A549 (cell line): ENCODE measurements at places on chromosomes 5 and 9.

DNA sequence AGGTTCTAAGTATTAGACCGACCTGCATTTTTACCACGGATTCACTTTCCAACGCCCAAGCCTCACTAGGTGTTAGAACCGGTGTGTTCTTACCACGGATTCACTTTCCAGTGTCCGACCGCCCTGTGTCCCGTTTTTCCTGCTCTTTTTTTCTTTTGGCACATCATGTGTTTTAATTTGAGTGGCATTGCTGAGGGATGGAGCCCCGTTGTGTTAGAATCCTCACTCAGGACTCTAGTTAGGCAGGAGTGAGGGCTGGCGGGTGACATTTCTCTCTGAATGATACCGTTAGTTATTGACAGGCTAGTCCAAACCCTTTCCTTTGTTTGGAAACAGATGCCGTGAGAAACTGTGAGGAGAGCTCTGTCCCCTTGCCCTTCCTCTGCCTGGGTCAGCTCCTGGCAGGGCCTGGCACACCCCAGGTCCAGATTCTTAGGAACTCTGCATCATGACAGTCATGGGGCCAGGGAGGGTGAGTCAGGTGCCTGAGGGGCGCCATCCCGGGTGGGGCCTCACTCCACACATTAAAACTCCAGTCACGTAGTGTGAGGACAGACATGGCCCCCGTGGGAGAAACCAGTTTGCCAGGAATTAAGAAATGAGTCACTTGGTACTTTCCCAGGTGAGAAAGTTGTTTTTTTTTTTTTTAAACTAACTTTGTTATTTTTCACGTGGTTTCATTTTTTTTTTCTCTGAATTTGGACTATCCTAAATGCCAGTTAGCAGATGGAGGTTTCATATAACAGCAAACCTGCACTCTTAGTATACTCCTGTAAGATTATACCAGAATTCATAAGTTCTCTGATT lies 15.8 kb downstream of the EXOC3 start:
- peak; percentile 30 for DNase-seq

DNA sequence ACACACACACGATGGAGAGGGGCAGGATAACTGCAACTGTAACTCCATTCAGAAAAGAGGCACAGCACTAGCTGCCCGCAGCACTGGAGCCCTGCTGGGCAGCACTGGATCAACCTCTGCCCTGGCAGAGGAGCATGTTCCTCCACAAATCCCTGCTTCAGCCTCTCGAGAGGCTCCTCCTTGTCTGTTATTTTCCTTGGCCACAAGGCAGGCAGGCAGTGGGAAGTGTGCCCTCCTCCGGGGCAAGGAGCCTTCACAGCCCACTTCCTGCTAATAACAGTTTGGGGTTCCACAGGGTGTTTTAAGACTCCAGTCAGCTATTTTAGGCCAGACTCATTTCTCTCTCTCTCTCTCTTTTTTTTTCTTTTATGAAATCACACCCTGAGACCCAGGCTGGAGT lies 11.8 kb downstream of the FXN start:
- DNase-seq, result no peak

GRCh38 chr9:120936011-120936763 lies 9.6 kb upstream of the TRAF1 start:
- peak; percentile 89 for DNase-seq

DNA sequence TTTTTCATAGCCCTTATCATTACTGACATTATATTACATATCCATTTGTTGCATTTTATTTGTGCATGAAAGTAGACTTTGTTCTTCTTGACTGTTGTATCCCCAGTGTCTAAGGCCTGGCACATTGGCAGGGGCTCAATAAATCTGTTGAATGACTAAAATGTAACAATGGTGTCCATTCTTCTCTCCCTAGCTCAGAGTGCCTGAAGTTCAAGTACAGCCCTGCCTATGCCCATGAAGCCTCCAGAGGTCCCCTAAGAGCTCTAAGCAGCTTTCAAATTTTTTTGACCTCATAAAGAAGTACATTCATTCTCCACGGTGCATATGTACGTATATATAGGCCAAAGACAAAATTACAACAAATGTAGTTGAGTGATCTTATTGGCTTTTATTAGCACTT lies 4.2 kb upstream of the BSPRY start:
- DNase-seq, result no peak

DNA sequence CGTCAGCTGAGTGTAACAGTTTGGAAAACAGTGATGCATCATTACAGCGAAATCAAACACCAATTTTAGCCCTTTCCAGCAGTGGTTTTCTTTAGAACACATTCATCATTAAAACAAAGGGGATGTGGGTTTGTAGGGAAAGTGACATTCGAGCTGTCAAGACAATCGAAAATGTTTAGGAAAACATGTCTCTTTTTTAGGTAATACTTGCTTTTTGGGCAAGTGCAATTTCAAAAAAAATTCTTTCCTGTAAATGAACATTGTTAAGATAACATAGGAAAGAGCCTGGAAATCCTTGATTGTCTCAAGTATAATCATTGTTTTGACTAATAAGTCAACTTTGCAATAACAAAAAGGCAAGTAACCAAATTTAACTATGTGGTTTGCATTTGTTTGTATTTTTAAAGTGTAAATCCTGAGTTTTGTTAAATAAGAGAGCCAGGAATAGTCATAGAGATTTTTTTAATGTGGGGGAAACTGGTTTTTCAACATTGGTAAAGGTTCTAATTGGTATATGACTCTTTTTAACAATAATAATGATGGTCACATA lies 182.5 kb downstream of the TTLL11 start:
- DNase-seq, result no peak

- DNase-seq, result no peak
Measured at GRCh38 chr5:98700730-98701129, 72.7 kb upstream of the RGMB start.

DNA sequence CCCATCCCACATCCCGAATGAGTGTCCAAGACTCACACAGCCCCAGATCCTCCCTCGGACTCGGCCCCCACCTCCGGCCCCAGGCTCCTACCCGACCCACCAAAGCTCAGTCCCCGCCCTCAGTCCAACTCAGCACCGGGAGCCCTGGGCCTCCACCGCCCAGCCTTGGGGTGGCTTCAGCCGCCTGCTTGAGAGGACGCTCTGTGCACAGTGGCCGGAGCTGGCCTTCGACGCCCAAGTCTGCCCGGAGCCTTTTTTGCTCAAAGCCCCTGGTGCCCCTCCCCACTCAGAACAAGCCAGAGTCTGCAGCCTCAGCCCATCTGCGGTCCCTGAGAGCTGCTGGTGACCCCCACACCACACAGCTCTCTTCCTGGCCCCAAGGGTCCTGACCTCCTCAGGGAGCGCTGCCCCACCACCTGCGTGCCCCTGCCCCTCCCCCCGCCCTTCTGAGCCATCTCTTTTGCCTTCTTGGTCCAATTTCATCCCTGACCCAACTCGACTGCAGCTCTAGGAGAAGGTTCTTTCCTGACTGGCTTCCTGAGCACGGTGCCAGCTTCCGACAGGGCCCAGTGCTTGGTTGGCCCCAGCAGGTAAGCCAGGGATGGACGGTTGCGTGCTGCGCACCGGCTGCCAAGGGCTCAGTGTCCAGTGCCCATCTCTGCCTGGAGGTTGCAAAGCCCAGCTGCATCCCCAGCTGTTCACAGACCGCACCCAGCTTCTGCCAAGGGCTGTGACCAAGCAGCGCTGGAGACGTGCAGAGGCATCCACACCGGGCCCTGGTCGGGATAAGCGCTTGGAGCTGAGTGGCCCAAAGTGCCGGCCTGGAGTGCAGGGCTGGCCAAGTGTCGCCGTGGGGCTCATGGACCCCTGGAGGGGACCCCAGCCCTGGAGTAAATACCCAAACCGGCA lies 27.7 kb upstream of the NSMF start:
- no peak for DNase-seq

GRCh38 chr9:8863069-8863468 lies 1063.5 kb upstream of the DMAC1 start:
- no peak for DNase-seq

- DNase-seq, result no peak
Measured at GRCh38 chr9:34374905-34375552, 1.7 kb downstream of the MYORG start.

DNA sequence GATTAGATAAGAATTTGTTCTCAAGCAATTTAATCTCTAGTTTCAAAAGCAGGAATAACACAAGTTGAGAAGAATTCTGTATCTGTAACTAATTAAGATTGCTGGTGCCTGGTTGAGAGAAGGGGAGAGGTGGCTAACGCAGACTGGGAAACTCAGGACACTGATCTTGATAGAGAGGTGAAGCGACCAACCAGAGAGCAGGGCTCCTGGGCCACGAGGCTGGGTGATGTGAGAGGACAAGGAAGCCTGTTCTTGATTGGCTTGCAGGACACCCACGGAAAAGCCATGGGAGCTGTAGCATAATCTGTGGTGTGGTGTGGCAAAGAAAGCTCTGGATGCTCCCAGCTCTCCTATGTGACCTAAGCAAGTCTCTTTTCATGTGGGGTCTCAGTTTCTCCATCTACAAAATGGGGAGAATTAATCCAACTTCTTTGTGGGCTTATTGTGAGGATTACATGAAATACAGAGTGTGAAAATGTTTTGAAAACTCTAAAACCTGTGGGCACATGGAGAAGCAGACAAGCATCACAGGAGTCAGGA lies 594.1 kb upstream of the BRINP1 start:
- peak; percentile 49 for DNase-seq
